ENCODE measurements at places on chromosomes 1 and 21.

DNA sequence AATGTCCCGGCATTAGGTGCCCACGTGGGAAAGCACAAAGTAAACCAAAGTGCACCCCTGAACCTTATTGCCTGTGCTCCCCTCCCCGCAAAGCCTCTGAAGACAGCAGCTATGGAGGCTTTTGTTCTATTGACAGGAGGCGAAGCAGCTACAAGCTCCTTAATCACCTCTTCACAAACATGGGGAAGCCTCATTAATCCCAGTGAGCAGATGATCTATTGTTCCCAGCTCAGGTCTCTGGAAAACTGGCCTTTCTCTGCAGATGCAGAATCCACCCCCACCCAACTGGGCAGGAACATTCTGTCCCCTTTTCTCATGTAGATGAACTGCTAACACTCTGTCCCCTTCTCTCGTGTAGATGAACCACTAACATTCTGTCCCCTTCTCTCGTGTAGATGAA lies 190.5 kb upstream of the CSF3R start:
- DNase-seq, result no peak

- DNase-seq, result no peak
These were observed 46.8 kb downstream of the TRIM11 start for GRCh38 chr1:228359613-228360532.

DNA sequence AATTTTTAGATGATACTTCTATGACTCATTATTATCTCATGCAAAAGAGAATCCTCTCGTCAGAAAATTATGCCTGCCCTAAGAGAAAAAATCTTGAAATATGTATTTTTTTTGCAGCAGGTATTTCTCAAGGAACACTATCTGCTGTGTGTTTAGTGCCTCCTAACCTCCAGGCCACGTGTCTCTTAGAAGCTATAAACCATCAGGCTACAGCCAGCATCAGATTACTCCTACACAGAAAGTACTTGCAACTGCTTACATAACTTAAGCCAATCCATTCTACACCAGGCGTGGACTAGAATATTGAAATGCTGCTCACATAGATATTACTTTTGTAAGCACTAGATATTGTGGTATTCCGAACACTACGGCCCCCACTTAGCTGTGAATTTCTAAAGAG lies 933.4 kb downstream of the PLA2G4A start:
- DNase-seq, result no peak

- DNase-seq, result peak; percentile 57
These were observed 34.3 kb upstream of the ECE1 start for GRCh38 chr1:21324368-21325141.

DNA sequence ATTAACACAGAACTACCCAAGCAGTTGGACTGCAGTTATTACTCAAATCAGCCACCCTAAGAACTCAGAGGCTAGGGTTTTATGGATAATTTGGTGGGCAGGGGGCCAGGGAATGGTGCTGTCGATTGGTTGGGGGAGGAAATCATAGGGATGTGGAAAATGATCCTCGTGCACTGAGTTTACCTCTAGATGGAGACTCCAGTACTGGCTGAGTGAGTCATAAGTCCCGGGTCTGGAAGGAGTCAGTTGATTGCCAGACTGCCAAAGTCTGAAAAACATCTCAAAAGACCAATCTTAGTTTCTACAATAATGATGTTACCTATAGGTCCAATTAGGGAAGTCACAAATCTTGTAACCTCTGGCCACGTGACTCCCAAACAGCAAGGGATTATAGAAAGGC lies 257.5 kb upstream of the PRMT6 start:
- no peak for DNase-seq

GRCh38 chr1:24442764-24443163 lies 27.2 kb downstream of the NIPAL3 start:
- no peak for DNase-seq

GRCh38 chr1:33099290-33100118 lies 18.6 kb downstream of the AZIN2 start:
- DNase-seq, result peak; percentile 73

- DNase-seq, result no peak
These were observed 9.0 kb downstream of the TMEM61 start for GRCh38 chr1:54989473-54989872.

GRCh38 chr1:47767741-47768100 lies 229.5 kb downstream of the TRABD2B start:
- DNase-seq, result no peak

DNA sequence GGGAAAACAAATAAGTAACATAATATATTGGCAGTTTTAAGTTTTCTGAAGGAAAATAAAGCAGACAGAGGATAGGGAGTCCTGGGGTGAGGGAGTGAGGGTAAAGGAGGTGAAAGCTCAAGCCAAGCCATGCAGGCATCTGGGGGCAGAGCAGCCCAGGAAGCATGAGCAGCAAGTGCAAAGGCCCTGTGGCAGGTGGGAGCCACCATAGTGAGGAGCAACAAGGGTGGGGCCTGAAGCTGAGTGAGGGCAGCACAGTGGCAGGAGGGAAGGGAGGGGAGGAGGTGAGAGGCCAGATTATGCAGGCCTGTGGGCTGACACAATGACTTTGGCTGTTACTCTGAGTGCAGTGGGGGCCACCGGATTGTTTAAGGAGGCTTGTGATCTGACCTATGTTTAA lies 138.8 kb upstream of the TNR start:
- no peak for DNase-seq

DNA sequence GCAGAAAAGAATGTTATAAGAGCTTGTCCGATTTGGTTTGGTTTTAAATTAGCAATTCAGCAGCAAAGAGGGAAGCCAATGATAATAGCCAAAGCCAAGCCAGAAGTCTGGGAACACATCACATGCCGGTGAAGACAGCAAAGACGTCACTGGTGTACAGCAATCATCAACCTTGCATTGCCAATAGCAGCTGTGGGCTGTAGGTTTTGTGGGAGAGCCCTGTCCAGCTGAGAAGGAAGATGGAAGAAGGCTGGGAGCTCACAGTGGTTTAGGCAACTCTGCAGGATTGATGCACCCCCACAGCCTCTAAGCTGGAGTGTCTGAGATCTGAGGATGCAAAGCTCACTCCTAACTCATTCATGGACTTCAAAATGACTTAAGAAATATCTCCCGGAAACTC lies 338.7 kb downstream of the SIPA1L2 start:
- no peak for DNase-seq

- DNase-seq, result no peak
These were observed 651.9 kb downstream of the MRPL39 start for GRCh38 chr21:24955275-24955961.

- DNase-seq, result no peak
These were observed 60.1 kb upstream of the KAZN start for GRCh38 chr1:14538335-14538734.
